ENCODE measurements at places on chromosomes 13 and 19. TPM values are rescaled to one million over a fixed set of nuclear protein-coding genes. Genes with fewer than 3 reads are reported as not detected.

Gene IRGC
- not detected for total RNA-seq

- no peak for DNase-seq
- H3K27ac ChIP-seq, result no peak overlapping the region
- no peak overlapping the region for H3K4me3 ChIP-seq
- no peaks in the 10 kb centered on the region for H3K36me3 ChIP-seq
- H3K4me1 ChIP-seq, result peaks cover 8% of the 10 kb centered on the region
These were observed 9.6 kb upstream of the SBNO2 start for GRCh38 chr19:1183543-1184172.

GRCh38 chr19:41501854-41502253 is 58.9 kb downstream of the ERICH4 start:
- H3K4me3 ChIP-seq, result no peak overlapping the region
- H3K36me3 ChIP-seq, result no peaks in the 10 kb centered on the region
- DNase-seq, result no peak
- H3K4me1 ChIP-seq, result no peaks in the 10 kb centered on the region

DNA sequence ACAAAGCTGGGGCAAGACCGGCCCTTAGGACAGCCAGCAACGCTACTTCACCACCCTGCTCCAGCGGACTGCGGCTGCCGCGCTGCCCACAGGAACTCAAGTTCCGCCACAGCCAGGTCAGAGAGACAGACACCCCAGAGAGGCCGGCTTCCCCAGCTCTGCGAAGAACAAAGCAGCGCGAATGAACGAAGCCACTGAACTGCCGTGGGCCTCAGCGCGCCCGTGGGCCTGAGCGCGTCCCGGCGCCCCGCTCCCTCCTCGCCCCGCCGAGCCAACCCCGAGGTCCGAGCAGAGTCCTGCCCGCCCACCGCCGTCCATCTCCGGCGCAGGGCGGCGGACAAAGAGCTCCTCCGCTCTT is 158.4 kb downstream of the RNF17 start:
- peak overlapping the region; percentile 62 for H3K27ac ChIP-seq
- H3K36me3 ChIP-seq, result no peaks in the 10 kb centered on the region
- H3K4me3 ChIP-seq, result peak overlapping the region; percentile 93
- no peaks in the 10 kb centered on the region for H3K27me3 ChIP-seq

DNA sequence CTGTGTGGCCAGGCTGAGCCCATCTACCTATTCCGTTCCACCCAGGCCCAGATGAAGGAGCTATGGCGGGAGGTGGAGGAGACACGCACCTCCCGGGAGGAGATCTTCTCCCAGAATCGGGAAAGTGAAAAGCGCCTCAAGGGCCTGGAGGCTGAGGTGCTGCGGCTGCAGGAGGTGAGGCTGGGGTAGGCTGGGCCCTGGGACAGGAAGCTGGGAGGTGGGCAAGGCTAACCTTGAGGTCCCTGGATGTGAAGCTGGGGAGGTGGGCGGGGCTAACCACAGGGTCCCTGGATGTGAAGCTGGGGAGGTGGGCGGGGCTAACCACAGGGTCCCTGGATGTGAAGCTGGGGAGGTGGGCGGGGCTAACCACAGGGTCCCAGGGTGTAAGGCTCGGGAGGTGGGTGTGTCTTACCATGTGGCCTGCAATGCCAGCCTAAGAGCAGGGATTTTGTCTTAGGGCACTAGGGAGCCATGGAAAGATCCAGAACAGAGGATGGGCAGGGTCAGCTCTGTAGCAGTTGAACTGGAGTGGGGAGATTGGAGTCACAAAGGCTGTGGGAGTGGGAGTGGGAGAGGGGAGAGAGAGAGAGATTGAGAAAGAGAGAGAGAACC is 36.9 kb downstream of the KCNC3 start:
- DNase-seq, result no peak
- peaks cover 8% of the 10 kb centered on the region for H3K36me3 ChIP-seq
- H3K27me3 ChIP-seq, result no peaks in the 10 kb centered on the region
- H3K4me3 ChIP-seq, result no peak overlapping the region
